ENCODE measurements at places on chromosomes 12 and 14.
A peak's percentile ranks its signal among the peaks of the same experiment; 100 is the strongest.

- no peak for DNase-seq
These were observed 203.2 kb downstream of the ZFP36L1 start for GRCh38 chr14:68589447-68590200.

- no peak for DNase-seq
These were observed 22.2 kb downstream of the NR2C1 start for GRCh38 chr12:95051241-95051640.

DNA sequence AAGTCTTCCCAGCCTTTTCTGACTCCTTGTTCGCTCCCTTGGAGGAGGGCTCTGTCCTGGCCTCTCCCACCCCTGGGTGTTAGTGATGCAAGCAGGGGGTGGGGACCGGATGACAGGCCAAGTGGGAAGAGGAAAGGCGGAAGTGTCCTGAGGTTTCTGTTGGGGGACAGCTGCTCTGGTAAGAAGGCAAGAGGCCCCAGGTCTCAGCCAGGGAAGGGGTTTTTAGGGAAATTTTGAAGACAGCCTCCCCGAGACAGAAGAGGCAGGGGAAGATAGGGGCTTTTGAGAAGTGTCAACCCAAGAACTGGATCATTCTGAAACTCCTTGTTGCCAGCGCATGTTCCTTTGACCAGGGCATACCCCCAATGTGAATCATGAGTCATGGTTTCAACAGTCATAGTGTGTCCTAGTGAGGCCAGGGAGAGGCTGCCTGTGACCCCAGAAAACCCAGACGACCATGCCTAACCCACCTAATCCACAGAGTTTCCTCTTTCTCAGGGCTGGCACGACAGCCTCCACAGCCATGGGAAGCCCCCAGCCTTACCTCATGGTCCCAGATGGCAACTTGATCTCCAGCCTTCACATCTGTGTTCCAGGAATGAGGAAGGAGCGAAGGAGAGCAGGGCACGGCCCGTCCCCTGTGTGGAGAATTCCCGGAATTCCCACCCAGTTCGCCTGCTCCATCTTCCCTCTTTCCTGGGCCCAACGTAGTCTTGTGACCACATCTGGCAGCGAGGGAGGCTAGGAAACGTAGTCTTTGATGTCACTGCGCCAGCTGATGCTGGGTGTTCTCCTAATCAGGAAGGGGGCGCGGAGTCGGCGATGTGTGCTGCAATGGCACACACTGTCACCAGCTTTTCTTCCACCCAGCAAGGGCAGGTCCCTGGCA, 4.9 kb upstream of the GPR132 start:
- no peak for DNase-seq

GRCh38 chr12:132143336-132144071, 615 bp downstream of the DDX51 start:
- peak; percentile 25 for DNase-seq

DNA sequence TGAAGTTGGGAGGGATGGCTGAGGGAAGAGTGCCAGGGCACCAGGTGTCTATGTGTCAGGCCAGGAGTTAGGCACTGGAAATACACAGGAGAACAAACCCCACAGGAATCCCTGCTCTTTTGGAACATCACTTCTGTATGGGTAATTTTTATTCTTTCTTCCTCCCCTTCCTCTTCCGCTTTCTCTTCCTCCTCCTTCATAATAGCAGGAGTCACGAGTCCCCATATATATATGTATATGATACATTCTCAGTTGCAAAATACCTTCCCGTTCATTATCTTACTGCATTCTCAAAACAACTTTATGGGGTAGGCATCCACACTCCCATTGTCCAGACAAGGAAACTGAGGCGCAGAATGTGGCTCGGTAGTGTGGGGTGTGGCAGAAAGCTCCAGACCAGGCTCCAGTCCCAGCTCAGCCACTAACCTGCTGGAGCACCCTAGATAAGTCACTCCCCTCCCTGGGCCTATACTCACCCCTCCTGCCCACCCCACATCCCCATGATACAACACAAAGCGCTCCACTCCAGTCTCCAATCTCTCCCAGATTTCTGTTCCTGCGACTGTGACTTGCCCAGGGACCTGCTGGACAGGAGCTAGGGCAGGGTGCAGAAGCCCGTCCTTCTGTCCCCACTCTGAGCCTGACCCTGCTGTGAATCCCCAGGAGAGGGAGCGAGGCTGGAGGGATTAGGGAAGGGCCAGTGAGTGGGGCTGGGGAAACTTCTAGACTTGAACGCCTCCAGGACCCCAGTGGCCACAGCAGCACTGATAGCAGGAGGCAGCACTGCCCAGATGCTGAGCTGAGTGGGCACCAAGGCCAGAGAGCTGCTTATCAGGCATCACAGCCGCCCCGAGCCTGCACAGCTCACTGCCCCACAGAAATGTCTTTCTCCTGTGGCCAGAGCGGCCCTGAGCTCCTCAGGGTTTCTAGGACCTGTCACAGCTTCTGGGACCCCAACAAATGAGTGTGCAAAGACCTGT, 1.4 kb upstream of the AQP2 start:
- DNase-seq: no peak

GRCh38 chr14:65043893-65044595, 57.3 kb downstream of the FNTB start:
- peak; percentile 45 for DNase-seq

DNA sequence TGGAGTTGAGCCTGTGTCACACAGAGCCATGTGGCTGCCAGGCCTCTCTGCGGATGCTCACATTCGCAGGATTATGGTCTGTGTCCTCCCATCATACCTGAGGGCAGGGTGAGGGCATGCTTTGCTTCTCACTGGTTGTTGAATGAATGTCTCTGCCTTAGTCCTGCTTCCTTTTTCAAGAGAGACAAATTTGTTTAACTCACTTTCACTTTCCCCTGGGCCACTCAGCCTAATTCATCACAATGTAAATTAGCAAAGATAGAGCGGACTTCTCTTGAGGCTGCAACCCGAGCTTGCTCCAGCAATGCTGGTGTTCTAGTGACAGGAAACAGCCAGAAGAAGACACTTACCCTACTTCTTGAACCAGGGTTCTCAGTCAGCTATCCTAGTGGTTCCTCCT, 35.5 kb upstream of the PAX9 start:
- no peak for DNase-seq

- DNase-seq: no peak
These were observed 187.6 kb downstream of the DICER1 start for GRCh38 chr14:94969766-94970165.

GRCh38 chr14:106652494-106652893, 1126.1 kb downstream of the TMEM121 start:
- no peak for DNase-seq

DNA sequence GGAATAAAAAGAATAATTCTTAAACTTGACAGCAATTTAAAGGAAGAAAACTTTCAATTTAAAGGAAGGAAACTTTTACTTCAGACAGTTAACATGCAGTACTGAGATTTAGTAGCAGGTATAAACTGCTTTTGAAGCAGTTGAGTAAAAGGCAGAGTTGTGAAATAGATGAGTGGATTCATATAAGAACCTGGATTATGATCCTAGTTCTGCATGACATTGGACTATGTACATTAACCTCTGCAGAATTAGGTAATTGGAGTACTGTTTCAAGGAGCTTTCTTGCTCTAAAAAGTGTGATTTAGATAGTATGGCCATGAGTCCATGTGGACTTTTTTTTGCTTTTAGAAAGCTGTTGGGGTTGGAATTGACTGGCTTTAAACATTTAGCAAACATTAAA, 29.7 kb downstream of the ATP2A2 start:
- no peak for DNase-seq

DNA sequence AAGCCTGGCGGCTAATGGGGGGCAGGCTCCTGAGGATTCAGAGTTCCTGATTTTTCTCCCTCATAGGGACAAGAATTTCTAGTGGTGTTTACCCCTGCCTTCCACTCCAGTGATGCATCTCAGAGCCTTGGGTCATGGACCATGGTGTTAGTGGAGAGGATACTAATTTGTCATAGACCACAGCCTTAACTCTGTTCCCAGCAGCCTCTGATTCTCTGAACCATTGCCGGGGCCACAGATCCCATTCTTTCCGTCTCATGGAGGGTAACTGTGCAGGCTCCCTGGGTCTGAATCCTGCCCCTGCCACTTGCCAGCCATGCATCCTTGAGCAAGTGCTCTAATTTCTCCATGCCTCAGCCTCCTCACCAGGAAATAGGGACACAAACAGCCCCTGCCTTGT, 55.1 kb downstream of the RPH3A start:
- DNase-seq: no peak

DNA sequence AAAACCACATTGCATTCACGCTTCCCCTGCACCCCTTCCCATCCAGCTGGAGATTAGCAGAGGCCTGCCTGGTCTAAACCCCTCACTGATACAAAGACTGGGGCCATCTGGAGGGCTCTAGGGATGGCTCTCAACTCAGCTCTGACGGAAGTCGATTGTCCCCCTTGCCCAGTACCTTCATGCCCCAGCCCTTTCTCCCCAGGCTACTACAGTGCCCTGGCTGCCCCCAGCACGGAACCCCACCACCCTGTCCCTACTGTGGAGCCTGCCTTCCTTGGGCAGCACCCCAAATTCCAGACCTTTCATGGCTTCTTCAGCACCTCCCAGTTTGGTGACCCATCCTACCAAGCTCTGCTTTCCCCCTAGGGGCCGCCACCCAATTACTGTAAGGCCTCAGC, 25.6 kb downstream of the ZFP36L1 start:
- DNase-seq: no peak

DNA sequence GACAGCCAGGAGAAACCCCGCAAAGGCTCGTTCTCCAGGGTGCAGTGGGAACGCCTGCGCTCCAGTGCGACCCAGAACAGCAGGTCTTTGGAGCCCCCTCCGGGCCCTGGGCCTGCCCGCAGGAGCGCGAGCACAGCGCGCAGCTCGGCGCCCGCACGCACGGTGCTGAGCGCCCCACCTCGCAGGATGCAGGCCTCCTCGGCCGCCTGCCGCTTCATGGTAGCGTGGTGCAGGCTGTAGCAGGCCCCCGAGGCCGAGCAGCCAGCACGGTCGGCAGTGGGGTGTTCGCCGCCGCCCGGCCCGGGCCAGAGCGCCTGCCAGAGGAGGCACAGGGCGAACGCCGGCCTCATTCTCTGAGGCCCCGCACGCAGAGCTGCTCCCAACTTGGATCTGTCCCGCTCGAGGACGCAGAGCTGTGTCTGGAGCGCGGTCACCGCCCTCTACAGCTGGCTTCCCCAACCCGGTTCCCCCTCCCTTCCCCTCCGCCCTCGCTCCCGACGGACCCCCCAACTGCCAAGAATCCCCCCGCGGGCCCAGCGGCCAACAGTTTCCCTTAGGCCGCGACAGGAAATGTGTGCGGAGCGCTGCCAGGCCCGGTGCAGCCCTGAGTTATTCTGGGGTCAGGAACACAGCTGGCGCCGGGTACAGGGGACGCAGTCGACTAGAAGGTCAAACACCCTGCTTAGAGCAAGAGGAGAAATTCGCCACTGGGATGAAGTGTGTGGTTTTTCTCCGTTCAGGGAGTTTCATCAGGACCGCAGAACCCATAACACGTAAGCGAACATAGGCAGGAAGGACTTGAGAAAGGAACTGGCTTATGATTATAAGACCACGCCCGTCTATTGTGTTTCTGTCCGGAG, at the start of gene CLEC14A:
Gene CLEC14A, minus strand, starts transcription at position 421 of the 860 bp plus-strand sequence. Its CDS starts 71 bp downstream, at position 350.
- no peak for DNase-seq

DNA sequence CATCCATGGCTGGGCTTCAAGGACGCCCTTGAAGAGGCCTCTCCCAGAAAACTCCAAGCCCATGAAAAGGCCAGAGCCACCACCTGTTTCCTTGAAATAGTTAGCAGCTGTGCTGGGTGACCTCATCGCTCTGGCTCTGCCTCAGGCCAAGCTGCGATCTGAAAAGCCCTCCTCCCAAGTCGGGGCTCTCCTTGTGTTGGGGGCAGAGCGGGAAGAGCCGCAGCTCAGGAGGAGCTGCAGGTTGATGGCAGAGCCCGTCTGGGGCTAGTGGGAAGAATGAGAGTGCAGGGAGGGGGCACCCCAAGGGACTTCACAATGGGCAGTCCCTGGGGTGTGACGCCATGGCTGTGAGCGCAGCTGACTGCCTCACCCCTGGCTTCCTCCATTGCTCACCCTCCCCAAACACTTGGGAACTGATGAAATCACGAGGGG, 50.0 kb upstream of the STON2 start:
- DNase-seq: no peak

DNA sequence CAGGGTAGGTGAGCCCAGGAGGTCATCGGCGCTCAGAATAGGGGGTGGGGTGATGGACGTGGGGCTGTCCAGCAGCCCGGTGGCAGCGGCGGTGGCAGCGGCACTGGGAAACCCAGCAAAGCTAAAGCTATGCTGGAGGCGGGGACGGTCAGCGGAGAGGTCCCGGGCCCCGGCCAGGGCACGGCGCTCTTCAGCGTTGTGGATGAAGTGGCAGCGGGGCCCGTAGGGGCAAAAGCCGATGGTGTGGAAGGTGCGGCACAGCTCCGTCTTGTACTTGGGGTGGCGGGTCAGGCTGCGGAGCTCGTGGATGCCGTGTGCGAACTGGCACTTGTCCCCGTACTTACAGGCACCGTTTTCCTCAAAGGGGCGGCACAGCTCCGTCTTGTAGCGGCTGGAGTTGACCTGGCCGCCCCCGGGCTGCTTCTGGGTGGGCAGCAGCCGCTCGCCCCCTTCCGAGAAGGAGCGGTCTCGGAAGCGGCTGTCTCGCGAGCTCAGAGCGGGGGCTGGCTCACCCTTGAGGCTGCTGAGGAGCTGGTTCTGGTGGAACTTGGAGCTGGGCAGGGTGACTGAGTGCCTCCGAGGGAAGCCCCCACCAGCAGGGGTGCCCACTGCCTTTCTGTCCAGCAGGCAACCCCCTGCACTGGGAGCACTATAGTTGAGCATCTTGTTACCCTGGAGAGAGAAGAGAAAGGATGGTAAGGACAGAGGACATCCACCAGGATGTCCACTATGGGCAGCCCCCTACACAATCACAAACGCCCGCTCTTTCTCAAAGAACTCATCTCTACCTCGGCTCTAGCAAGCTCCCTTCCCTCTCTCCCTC, 2.8 kb downstream of the ZFP36L1 start:
- DNase-seq: no peak

DNA sequence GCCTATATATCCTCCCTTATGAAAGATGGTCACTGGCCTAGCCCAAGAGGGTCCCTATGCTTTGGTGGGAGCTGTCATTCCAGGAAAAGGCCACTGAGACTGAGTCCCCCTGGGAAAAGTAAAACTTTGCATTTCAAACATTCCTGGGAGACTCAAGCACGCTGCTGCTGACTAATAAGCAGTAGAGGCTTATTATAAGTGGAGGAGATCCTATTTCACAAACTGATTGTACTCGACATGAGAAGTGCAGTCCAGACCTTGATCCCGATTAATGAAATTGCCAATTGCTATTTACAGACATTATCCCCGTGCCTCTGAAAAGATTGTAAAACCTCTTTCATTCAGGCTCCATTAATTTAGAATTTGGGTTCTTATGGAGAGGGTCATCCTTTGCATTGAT, 96.6 kb downstream of the EMP1 start:
- DNase-seq: no peak
